Vagina (tissue), 2 donors: ENCODE measurements at places on chromosomes 1 and 21. TPM values are rescaled to one million over a fixed set of nuclear protein-coding genes. Genes with fewer than 3 reads are reported as not detected.

The PTGS2 gene
- total RNA-seq: 11.5 TPM

The RBM11 gene
- total RNA-seq: 2.5 TPM

The ITLN1 gene
- 1.5 TPM for total RNA-seq

The OR2M3 gene
- not detected for total RNA-seq

The NT5C1A gene
- not detected for total RNA-seq

The SLAMF6 gene
- total RNA-seq: 8.6 TPM

The PTPRC gene
- total RNA-seq: 33.4 TPM
